PC-3 (cell line): ENCODE measurements at places on chromosomes 7 and 10. TPM values are rescaled to one million over a fixed set of nuclear protein-coding genes. Genes with fewer than 3 reads are reported as not detected.
A peak's percentile ranks its signal among the peaks of the same experiment; 100 is the strongest.

GRCh38 chr10:9175200-9175599 lies 1120.7 kb downstream of the GATA3 start:
- no peaks in the 10 kb centered on the region for H3K4me1 ChIP-seq
- no peaks in the 10 kb centered on the region for H3K36me3 ChIP-seq
- H3K4me3 ChIP-seq: no peak overlapping the region
- no peak for DNase-seq
- H3K27ac ChIP-seq: no peak overlapping the region

- H3K4me1 ChIP-seq: peaks cover 12% of the 10 kb centered on the region
- H3K27ac ChIP-seq: no peak overlapping the region
- DNase-seq: peak; percentile 75
- H3K27me3 ChIP-seq: no peaks in the 10 kb centered on the region
- no peaks in the 10 kb centered on the region for H3K36me3 ChIP-seq
Measured at GRCh38 chr7:116653204-116653603, 18.8 kb upstream of the MET start.

The UTF1 gene
- total RNA-seq: not detected in 2 replicates

The PSTK gene
- total RNA-seq: 2.3 and 2.6 TPM in 2 replicates

DNA sequence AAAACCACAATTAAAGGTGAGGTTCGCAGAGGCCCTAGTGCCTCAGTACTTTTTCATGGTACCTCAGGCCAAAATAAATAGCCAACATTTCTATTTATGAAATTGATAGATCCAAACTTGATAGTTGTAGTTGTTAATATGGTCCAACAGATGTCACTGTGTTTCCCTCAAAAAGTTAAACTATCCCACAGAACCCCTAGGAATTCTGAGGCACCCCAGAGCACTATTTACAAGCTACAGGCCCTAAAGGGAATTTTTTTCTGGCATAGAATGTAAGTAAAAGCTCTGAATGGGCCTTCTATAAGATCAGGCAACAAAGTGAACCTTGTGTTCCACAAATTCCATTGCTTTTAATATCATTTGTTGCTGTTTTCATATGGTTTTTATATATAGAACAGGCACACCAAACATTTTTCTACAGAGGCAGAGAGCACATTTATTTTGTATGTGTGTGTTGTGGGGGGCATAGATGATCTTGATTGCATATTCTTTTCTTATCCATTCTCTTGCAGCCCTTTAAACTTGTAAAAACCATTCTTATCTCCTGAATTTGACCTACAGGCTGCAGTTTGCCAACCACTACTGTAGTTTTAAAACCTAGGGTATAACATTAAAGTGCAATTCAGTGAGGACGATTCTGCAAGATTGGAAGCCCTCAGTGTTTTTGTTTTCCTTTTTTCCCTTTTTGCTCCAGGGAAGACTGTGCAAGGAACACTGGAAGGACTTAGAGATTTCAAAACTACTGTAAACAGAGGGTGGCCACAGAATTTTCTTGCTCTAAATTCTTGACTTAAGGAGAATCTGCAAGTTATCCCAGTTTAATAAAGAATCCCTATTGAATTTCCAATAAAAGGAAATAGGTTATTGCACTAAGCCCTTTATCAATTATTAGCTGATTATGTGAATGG lies 3.5 kb upstream of the ARL4A start:
- H3K27me3 ChIP-seq: no peaks in the 10 kb centered on the region
- DNase-seq: peak; percentile 18
- peaks cover 12% of the 10 kb centered on the region for H3K4me1 ChIP-seq
- no peak overlapping the region for H3K27ac ChIP-seq

The SH2B2 gene
- total RNA-seq: 8.8 and 10.7 TPM in 2 replicates

The CTNNA3 gene
- total RNA-seq: 1.4 and 1.9 TPM in 2 replicates

The OPALIN gene
- total RNA-seq: not detected in 2 replicates

- H3K4me1 ChIP-seq: no peaks in the 10 kb centered on the region
- H3K36me3 ChIP-seq: no peaks in the 10 kb centered on the region
- H3K4me3 ChIP-seq: no peak overlapping the region
- H3K27me3 ChIP-seq: no peaks in the 10 kb centered on the region
Measured at GRCh38 chr10:16242859-16243613, 193.8 kb upstream of the PTER start.

The NODAL gene
- not detected in 2 replicates for total RNA-seq

DNA sequence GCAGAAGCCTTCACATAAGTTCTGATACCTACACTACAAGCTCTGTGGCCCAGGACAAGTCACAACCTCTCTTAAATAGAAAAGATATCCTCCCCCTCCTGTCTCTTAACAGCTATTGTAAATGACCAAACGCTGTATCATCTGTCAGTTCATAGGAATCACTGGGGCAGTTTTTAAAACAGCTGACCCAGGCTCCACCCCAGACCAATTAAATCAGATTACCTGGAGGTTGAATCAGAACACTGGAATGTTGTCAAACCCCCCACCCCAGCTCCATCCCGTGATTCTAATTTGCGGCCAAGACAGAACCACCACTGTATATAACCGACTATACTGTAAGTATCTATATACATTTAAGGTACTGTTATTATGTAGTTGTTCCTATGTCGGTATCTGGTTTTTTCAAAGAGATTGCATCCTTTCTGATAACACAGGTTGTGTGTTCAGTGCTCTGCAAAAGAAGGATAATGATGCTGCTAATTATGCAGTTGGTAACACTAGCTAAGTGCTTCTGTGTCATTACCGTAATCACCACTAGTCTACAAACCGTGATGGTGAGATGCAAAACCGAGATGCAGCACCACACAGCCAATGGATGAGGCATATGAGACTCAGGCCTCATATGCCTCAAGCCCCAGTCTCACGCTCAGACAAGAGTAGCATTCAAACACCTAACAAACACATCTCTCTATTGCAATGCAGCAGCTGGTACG lies 47.4 kb downstream of the TNS3 start:
- H3K4me3 ChIP-seq: peak overlapping the region; percentile 25; the same call in 1 of the 2 replicates
- DNase-seq: peak; percentile 96
- peaks cover 9% of the 10 kb centered on the region for H3K36me3 ChIP-seq
- H3K27ac ChIP-seq: peak overlapping the region; percentile 61

DNA sequence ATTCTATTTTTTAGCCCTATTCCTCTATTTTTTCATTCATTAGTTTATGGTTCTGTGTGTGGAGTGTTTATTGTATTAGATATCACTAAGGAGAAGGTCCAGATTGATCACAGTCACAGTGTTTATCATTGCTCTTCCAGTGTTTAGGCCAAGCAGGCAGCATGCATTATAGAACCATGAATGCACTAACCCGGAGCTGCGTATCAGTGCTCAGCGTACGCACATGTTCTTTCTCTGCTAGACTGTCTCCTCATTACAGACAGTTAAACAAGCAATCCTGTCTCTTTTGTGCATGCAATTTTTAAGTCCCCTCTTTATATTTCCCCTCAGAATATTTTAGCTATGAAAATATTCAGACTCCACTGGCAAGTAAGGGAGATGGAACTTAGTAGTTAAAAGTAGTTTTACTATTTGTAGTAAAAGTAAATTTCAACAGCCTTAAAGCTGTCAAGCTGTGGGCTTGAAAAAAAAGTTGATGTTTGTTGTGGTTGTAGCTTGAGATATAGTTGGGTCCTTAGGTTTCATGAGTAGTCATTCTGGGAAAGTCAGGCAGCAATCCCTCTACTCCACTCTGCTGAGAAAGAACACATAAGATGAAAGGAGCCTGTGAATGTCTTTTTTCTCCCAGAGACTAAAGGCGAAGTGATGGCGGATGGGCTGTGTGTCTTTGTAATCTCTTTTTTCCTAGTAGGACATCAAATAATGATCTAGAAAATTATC lies 260.4 kb downstream of the CDK14 start:
- no peaks in the 10 kb centered on the region for H3K27me3 ChIP-seq
- no peak overlapping the region for H3K4me3 ChIP-seq
- DNase-seq: no peak
- H3K27ac ChIP-seq: no peak overlapping the region

The STK31 gene
- 0.12 and 1.6 TPM in 2 replicates for total RNA-seq
